ENCODE measurements at places on chromosomes 16 and 17.

DNA sequence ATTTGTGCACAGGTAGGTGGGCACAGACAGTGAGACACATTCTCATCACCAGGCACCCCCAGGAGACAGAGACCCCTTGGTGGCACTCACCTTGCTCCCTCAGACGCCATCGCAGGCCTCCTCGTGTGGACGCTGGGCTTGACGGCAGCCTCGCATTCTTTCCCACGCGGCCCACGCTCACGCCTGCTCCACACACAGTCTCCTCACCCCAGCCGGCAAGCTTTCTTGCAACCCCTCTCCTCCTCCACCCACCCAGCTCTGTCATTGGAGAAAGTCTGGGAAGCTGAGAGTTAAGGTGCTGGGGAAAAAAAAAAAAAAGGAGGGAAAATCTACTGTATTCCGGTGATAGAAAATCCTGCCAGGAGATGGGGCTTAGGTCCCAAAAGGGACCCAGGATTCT lies 14.8 kb downstream of the SGCA start:
- DNase-seq = no peak

- DNase-seq = no peak
These were observed 107.1 kb downstream of the RAP1GAP2 start for GRCh38 chr17:2903193-2903974.

DNA sequence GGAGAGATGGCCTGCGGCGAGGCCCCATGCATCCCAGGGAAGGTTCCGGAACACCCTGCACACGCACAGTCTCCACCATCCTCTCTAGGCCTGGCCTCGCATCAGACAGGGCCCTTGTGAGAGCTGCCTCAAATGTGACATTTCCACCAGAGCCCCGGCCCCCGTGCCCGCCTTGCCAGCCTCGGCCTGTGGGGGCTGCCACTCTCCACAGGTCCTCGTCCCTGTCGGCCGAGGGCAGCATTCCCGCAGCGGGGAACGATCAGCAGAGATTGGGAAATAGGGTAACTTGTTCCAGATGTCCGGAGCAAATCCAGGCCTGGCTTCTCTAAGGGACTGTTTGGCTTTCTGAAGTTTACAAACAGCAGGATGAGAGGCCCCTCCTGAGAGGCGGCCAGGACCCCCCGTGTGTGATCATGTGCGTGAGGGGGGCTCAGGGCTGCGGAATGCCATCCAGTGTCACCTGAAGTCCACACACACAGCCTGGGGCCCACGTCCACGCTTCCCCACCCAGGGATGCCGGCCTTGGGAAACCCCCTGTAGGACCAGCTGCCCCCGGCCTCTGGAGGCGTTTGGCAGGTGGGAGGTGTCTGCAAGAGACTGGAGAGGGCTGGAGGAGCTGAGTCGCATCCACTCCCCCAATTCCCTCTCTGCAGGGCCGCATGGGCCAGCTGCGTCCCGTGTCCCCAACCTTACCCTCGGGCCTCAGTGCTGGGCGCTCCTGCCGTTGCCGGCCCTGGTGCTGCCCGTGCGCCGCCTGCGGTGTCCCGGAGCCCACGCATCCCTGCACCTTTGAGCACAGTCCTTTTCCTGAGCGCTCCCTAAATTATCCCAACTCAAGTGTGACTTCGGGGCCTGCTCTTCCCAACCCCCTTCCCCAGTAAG lies 70.4 kb downstream of the ZDHHC7 start:
- no peak for DNase-seq

GRCh38 chr16:78842950-78843349 lies 743.5 kb downstream of the WWOX start:
- DNase-seq = no peak

DNA sequence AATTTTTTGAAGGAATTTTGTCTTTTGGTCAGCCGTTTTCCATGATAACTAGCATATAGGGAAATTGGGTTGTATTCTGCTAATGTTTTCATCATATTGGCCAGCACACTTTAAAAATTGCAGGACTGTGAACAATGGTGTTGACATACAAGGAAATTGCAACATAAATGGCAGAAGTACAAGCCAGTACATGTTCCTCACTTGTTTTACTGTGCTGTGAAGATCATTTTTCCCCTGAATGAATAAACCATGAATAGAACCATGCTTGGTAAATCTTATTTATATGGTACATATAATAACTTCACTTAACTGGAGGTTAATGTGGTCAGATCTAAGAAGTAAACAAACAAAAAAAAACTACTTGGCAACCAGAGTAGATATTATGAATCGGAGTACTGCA lies 22.8 kb downstream of the OMG start:
- no peak for DNase-seq

DNA sequence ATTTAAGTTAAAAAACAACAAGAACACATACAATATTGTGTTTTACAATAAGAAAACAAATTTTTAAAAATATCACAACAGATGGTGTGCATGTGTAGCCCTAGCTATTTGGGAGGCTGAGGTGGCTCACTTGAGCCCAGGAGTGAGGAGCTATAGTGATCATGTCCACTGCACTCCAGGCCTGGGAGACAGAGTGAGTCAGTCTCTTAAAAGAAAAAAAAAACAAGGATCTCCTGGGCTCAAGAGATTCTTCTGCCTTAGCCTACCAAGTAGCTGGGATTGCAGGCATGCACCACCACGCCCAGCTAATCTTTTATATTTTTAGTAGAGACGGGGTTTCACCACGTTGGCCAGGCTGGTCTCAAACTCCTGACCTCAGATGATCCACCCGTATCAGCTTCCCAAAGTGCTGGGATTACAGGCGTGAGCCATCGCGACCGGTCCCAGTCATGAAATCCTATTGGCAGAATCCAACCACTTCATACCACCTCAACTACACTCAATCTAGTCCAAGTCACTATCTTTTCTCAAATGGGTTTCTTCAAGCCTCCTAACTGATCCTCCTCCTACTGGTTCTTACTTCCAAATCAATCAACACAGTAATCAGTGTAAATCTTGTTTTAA lies 55.0 kb downstream of the STH start:
- DNase-seq = no peak

Measured in right atrium auricular region (tissue), 2 donors.